ENCODE measurements at places on chromosomes 5 and 9.

GRCh38 chr9:90770927-90771326 is 30.7 kb upstream of the SYK start:
- DNase-seq, result no peak

- no peak for DNase-seq
Measured at GRCh38 chr5:73971326-73971725, 345.3 kb downstream of the ARHGEF28 start.

DNA sequence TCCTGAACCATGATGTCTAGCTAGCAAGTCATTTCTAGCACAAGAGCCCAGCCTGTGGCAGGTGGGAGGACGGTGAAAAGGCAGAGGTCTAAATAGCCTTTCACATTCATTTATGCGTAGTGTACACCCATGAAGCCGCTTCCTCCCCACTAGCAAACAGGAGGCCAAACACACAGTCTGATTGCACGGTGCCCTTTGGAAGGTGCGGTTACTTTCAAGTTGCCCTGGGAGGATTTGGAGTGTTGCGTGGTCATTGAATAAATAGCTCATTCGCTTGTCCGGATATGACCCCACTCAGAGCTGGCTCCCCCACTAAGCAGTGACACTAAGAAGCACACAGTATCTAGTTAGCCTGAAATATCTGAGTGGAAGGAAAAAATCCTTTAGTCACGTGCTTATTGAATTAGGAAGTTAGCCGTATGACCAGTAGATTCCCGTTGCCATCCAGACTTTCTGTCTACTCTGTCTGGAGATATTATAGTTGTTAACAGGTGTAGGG is 664 bp upstream of the ARSB start:
- peak; percentile 35 for DNase-seq

DNA sequence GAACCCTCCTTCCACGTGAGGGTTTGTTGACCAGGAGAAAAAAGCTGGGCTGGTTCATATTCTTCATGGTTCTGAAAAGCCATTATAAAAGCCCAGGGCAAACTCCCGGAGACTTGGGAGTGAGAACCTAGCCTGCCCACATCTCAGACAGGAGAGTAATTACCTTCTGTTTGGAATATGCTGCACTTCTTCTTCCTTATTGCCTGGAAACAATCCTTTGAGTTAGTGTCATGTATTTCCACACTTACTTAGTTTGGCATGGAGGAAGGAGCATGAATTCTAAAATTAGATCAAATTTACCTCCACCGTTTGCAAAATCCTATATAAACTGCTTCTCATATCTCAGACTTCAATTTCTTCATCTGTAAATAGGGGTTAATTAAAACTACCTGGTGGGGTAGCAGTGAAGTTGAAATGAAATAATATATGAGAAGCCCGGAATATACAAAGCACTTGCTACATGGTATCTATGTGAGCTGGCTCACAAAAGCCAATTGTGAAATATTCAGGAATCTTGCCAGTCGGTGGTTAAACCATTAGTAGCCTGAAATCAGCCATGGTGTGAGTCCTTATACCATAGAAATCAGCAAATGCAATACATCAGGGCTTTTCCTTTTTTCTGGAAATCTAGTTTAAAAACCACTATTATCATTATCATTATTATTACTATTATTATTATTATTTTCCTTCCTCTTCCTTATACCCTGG is 140.0 kb upstream of the RAD23B start:
- peak; percentile 58 for DNase-seq

DNA sequence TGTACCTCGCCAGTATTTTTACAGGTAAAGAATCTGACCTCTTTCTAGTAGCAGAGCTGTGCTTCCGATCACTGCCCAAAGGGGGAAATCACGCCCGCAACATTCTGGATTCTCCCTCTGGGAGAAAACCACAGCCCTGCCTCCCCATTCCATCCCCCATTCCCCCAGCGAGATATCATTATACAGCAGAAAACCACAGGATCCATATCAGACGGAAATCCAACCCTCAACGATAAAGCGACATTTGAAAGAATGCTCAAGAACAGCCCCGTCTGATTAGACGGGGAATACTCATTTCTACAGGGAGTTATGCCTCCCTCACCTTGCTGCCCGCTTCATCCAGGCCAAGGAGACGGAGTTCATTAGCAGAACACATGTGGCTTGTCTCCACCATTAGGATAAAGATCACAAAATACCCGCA is 172.8 kb downstream of the COL23A1 start:
- DNase-seq, result no peak

- no peak for DNase-seq
Measured at GRCh38 chr5:99004960-99005359, 76.2 kb upstream of the CHD1 start.

DNA sequence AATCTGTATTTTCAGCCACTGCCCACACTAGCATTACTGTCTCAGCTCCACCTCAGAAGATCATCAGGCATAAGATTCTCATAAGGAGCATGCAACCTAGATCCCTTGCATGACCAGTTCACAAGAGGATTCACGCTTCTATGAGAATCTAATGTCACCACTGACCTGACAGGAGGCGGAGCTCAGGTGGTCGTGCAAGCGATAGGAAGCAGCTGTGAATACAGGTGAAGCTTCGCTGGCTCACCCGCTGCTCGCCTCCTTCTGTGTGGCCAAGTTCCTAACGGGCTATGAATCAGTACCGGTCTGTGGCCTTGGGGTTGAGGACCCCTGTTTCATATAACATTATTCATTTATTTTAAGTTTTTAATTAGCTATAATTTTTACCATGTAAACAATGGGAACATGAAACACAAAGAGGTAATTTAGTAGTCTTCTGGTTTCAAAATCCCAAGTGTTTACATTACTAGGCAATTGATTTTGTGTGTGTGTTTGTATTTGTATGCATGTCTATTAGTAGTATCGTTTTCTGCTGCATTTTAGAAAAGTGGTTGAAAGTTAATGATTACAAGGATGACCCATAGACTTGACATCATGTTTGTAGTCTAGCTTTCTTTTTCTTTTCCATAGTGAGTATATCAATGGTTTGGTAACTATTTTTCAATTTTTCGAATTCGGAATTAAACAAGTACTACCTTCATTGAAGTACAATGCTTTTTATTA is 159.4 kb downstream of the TENT4A start:
- DNase-seq, result peak; percentile 10

GRCh38 chr9:27184556-27185351 is 75.7 kb downstream of the TEK start:
- peak; percentile 68 for DNase-seq

- DNase-seq, result no peak
Measured at GRCh38 chr9:33012328-33013069, 11.1 kb upstream of the APTX start.

DNA sequence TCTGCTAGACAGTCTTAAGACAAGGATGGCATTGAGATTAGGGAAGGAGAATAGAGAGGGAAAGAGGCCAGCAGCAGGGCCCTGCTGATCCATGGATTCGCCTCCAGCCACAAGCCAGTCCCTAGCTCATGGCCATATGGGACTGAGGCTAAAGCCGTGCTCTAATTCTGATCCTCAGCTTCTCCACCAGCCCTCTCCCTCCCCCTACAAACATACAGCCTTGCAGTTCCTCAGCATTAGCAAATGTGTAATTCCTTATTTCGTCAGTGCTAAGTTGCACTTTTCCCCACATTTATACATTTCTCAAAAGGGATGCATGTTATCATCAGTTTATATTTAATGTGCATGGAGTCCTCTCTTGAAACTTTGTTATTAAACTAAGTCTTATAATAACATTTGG is 34.8 kb downstream of the ZNF462 start:
- no peak for DNase-seq

DNA sequence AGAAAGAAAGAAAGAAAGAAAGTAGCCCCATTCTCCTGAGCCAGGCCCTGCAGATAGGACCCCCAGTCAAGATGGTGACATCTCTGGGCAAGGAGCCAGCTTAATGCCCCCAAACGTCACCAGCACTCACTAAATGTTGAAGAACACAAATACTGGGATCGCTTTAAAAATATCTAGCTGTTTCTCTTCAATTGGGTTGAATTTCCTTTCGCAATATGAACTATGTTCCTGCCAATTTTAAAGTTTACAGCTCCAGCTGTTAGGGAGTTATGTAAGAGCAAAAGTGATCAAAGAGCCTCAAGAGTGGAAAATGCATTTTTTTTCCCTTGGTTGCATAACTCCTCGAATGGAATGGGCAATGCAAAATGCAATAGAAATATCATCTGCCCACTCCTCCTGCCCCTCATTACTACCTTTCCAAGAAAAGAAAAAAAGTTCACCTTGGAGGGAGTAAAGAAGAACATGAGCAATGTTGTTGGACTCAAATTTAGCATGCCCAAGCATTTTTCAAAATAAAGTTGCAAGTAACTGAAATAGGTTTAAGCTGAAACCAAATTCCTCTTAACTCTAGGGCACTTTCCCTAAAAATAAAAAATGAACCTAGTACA is 244.2 kb upstream of the PIK3R1 start:
- DNase-seq, result no peak
